ENCODE measurements at places on chromosomes 4 and X. TPM values are rescaled to one million over a fixed set of nuclear protein-coding genes. Genes with fewer than 3 reads are reported as not detected.

The ADH4 gene
- total RNA-seq, result not detected

The AMTN gene
- total RNA-seq, result not detected

The SSX2 gene
- not detected for total RNA-seq

The SERPINA7 gene
- not detected for total RNA-seq

The CCSER1 gene
- total RNA-seq, result 0.81 TPM

The ELF4 gene
- 26.5 TPM for total RNA-seq

The SAP30 gene
- 18.6 TPM for total RNA-seq

The KCTD8 gene
- 0.18 TPM for total RNA-seq

The HOPX gene
- 4.5 TPM for total RNA-seq

The FABP2 gene
- total RNA-seq, result not detected

The NDUFA1 gene
- total RNA-seq, result 131 TPM

The APELA gene
- total RNA-seq, result not detected

The KLF8 gene
- total RNA-seq, result 4.7 TPM

Measured in foreskin keratinocyte (primary cell).